ENCODE measurements at places on chromosomes 7 and 10.

DNA sequence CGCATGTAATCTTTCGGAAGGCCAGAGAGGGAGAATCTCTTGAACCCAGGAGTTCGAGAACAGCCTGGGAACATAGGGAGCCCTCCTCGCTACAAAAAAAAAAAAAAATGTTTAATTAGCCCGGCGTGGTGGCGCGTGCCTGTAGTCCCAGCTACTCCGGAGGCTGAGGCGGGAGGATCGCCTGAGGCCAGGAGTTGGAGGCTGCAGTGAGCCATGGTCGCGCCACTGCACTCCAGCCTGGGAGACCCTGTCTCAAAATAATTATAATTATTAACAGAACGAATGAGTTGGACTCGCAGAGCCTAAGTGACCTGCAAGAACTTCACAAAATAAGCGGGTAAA is 794 bp downstream of the PCGF6 start:
- DNase-seq: no peak

DNA sequence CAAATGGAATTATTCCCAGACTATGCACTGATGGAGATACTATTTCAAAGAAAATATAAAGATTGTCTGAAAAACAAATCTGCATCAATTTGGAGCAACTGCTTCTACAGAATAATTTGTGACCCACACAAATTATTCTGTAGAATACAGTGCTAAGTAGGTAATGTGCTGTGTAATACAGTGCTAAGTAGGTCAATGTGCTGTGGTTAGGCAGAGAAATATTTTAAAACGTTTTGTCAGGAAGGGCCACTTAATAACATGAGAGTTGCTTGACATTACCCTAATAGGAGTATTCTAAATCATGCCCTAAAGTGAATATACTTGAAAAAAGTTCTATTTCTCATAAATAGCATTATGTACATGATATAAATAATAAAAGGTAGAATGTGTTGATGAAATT is 116.5 kb upstream of the KCND2 start:
- DNase-seq: no peak

DNA sequence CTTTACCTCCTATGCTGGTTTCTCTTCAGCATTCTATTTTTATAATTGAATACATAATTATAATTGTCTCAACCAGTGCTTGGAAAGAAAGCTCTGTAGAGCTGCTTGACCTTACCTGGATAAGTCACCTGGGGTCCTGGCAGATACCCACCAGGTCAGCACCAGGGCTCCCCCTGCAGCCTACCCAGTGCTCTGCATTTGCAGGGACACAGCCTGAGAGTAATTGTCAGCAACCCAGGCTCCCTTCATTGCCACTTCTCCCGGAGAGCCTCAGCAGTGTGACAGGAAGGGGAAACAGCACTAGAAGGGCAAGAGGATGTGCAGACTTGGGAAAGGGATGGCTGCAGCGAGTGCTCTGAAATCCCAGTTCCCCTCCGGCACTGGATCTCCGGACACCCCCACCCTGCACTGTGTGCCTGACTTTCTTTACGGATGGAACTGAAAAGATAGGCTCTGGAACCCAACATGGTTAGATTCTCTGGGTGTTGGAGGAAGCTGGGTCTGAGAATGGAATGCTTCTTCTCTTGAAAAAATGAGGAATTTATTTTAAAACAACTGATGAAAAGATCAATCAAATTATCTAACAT is 11.4 kb upstream of the PAX4 start:
- DNase-seq: no peak

DNA sequence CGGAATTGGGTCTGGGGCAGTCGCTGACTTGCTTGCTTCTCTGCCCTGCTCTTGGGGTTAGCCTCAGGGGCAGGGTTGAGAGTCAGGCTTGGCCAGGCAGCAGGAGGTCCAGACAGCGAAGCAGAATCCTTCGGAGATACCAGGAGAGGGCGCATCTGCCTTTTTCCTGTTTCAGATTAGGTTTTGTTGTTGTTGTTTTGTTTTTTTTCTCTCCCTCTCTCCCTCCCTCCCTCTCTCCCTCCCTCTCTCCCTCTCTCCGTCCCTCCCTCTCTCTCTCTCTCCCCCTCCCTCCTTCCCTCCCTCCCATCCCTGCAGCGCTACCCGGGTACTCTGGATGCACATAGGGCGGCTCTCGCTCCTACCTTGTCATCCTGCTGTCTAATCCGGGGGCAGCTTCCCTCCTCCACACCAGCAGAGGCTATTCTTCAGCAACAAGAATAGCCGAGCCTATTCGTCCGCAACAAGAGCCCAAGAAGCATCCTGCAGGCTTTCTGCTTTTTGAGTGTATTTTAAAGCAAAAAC is 758 bp upstream of the OPTN start:
- peak; percentile 62 for DNase-seq

DNA sequence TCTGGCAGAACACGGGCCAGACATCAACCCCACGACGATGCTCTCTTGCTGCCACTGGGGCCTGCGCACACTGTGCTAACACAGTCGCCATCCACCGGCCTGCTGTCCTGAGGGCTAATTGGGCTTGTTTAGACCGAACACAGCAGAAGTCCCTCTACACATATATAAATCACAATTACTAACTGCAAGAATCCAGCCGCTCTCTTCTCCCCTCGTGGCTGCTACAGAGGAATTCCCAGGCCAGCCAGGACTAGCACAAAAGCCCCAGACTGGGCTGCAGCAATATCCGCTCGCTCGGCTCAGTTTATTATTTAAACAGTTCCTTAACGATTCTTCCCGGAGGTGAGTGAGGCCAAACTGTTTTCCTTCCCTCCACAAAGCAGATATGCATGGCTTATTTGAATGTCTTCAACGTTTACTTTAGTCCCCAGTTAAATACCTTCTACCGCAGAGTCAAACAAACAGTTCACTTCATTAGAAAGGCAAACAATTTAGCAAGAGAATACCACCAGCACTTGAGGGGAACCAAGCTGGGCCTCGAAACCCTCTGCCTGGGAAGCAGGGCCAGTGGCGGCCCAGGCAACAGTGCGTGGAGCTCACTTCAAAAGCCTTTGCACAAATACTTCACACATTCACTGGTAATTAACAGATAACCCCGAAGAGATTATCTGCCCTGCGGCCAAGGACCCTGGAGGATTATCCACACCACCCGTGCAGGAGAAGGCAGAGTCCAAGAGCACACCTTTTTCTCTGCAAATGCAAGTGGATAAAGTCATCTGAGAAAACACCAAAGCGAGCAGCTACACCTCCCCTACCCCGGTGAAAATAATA is 145.3 kb downstream of the GLI3 start:
- peak; percentile 60 for DNase-seq

DNA sequence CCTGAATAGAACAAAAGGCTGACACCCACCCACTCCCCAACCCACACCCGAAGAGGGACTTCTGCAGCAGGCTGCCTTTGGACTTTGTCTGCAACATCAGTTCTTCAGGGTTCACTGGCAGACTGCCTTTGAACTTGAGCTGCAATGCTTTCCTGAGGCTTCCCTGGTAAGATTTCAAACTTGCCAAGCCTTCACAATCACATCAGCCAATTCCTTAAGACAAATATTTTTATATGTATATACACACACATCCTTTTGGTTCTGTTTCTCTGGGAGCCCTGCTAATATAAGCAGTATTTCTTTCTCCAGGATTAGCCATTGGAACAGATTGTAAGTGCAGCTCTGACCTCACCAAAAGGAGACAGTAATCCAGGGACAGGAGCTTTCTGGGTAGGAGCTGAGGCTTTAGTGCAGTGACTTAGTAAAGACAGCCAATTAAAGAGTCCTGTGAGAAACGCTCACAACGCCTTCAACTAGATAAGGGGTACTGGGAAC is 55.6 kb upstream of the KMT2E start:
- DNase-seq: no peak

DNA sequence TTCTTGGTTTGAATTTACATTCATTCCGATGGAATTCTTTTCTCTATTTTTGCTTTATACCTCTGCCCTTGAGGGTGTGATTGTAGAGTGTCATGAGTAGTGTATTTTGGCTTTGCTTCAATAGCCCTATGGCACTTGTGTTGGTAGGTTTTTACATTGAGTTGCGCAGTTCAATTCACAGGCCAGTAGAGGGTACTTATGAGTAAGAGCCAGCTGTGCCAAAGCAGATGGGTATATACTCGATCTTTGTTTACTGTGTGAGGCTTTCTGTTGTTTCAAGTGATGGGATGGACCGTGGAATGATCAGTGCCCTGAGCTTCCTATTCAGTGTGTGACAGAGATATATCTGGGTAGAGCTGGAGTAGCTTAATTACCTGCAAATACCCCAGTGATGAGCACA is 4.3 kb upstream of the AKR1C3 start:
- DNase-seq: no peak

- DNase-seq: no peak
These were observed 13.5 kb upstream of the SFMBT2 start for GRCh38 chr10:7424315-7424714.

DNA sequence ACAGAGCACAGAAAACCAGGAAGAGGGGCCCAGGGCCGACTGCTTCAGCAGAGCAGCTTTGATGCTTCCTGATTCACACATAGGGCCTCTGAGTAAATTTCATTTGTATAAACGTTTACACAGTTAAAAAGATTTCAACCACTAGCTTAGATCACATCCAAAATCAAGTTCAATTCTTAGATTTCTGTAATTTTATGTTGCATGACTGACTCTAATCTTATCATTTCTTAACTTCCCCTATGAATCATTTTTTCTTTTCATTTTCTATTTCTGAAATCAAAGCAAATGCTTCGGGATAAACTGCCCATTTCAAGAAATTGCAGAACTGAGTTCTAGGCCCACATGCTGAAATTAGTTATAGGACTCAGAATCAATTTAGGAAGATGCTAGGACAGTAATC is 224.7 kb downstream of the INHBA start:
- no peak for DNase-seq

DNA sequence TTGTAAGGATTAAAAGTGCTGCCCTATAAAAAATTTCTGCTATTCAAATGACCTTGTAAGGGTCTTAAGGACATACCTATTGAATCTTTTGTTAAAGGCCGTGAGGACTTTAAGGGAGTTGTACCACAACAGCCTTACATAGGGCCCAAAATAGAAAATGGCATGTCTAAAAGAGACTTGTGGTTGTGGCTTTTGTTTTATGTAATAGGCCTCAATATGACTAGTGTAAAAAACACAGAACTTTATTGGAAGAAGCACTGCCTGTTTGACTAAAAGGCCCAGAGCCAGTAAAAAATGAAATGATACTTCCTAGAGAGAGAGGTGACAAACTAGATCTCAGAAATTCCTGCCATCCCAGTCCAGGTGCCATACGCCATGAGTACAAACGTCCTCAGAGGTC is 286.6 kb downstream of the SEMA3D start:
- no peak for DNase-seq

DNA sequence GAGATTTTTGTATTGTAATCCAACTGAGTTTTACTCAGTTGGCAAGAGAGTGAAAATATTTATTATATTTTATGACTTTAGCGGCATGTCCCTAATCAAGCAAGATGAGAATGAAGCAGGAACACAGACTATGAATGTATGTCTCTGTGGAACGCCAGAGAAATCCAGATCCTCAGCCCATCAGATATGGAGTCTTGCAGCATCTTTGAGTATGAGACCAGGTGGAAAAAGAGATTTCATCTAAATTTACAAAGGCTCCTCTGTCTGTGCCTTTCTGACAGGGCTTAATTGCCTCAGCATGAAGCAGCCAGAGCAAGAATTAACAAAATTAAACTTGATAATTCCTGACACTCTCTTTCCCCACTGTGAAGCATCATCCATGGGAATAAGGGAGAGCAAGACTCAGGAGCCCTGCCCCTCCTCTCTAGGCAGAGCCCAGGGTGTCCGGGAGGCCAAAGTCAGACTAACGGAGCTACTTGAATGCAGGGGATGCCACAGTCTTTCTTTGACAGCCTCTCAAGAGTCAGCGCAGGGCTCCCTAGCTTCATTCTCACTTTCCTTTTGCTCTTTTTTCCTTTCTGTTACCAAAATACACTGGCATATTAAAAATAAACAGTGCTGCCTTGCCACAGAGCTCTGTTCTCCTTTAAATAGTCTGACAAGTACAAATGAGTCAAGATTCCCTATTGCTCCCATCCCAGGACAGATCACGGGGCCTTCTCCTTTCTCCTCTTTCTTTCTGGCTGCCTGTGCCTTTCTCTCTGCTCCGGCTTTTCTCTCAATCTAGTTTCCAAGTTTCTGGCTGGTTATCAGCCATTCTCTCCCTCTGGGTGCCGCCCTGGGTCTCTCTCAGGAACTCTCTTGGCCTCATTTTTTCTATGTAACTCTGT is 132.2 kb upstream of the INHBA start:
- DNase-seq: peak; percentile 45

DNA sequence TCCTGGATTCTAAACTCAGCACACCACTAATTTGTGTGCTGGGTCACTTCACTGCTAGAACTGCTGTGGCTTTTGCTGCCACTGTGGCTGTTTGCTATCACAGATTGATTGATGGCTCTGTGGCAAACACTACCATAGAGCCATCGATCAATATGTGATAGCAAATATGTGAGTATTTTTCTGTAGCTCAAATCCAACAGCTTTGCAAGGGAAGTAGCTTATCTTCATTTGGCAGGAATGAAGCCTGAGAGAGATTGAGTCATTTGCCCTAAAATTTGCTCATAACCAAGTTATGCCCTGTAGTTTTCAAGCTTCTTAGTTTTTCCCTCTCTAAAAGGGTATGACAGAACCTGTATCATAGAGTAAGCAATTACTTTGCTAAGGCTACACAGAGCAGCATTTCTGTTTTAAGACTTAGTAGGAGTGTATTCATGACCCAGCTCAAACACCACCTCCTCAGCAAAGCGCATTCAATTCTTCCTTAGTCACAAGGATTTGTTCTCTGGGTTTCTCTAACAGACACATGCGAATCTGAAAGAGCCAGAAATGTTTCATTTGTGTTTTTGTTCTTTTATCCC is 43.1 kb downstream of the MINPP1 start:
- DNase-seq: no peak

DNA sequence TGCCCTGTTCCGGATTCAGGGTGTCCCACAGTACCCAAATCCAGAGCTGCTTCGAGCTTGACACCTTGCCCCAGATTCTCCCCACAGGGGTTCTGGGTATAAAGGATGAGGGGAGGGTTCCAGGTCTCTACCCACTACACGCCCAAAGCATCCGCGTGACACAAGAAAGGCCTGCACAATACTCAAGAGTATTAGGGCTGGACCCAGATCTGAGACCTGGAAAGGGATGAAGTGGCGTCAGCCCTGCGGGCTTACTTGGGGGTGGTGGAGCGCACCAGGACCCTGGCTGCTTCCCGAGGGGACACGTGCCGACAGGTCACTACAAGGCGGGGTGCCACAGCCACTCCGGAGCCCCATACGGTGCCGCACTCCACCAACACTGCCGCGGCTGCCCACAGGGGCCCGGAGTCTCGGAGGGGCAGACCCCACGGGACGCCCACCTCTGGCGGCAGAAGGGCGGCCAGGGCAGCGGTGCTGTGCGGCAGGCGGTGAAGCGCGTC is 1.3 kb downstream of the TYSND1 start:
- no peak for DNase-seq

- DNase-seq: no peak
These were observed 53.1 kb upstream of the TMEM72 start for GRCh38 chr10:44858017-44858371.

GRCh38 chr10:131745591-131745990 is 155.2 kb upstream of the PPP2R2D start:
- DNase-seq: no peak

GRCh38 chr10:110919349-110919931 is at the start of gene SHOC2:
Gene SHOC2 (plus strand): TSS chr10:110919604. CDS start chr10:110964359, 44,755 bp downstream.
- DNase-seq: peak; percentile 100

- DNase-seq: no peak
These were observed 108.2 kb downstream of the HIP1 start for GRCh38 chr7:75630549-75630948.

Measured in right hindlimb (tissue), 1 donor.